ENCODE measurements at places on chromosomes 11 and 22. TPM values are rescaled to one million over a fixed set of nuclear protein-coding genes. Genes with fewer than 3 reads are reported as not detected.

- no peak overlapping the region for H3K4me3 ChIP-seq
- no peaks in the 10 kb centered on the region for H3K27me3 ChIP-seq
- no peaks in the 10 kb centered on the region for H3K4me1 ChIP-seq
- DNase-seq, result no peak
- H3K27ac ChIP-seq, result no peak overlapping the region
Measured at GRCh38 chr11:42593441-42593840, 718.4 kb upstream of the API5 start.

DNA sequence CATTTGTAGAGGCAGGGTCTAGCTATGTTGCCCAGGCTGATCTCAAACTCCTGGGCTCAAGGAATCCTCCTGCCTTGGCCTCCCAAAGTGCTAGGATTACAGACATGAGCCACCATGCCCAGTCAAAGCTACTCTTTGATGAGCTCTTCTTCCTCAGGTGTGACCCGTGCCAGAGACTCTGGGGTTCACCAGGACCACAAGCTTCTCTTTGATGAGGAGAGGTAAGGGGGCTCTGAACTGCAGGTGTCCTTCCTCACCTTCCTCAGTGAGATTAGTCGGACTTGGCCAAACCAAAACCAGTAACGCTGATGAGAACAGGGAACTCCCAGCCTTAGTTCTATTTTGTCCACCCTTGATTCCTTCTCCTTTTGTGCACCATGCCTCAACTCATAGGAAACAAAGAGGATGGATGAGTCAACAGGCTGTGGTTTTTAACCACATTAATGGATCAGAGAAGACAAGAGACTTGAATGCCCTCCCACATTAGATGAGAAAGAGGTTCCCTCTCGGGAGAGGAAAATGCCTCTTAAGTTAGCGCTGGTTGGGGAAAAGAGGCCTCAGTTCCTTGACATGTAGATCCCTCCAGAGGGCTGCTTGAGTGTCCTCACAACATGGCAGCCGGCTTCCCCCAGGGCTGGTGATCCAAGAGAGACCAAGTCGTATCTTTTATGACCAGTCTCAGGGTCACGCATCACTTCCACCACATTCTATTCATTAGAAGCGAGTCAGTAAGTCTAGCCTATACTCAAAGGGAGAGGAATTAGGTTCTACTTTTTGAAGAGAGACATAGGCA is 25.7 kb upstream of the CTR9 start:
- no peaks in the 10 kb centered on the region for H3K27me3 ChIP-seq
- no peak overlapping the region for H3K27ac ChIP-seq

- H3K36me3 ChIP-seq, result no peaks in the 10 kb centered on the region
Measured at GRCh38 chr11:104337273-104337672, 173.3 kb upstream of the PDGFD start.

PIK3C2A gene
- 85.3 TPM for total RNA-seq

DNA sequence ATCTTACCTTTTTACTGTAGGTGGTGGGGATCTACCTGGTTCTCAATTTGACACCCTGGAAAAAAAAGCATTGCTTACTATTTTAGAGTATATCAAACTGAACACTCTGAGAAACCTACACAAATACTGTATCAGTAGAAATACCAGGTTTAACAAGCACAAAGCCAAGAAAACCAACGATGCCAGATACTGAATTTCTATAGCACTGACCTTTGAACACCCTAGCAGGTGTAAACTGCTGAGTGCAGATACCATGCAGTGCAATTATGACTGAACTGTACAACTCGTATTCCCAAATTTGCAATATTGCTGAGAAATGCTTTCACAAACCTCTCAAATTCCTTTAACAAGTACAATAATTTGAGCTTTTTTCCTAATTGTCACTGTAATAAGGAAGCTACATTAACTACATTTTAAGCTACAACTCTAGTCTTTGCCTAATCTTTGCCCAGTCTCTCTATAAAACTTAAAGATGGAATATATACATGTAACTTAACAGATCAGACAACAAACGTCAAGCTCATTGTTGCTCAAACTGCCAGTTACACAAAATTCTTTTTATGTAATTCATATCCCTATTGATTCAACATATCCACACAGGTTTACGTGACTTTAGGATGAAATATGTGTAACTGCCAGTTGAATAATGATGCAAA is 8.9 kb downstream of the TAF1D start:
- H3K36me3 ChIP-seq, result peaks cover 94% of the 10 kb centered on the region
- H3K4me1 ChIP-seq, result peaks cover 1% of the 10 kb centered on the region
- no peak overlapping the region for H3K27ac ChIP-seq
- H3K27me3 ChIP-seq, result no peaks in the 10 kb centered on the region
- DNase-seq, result no peak

ANGPTL5 gene
- 0.17 TPM for total RNA-seq

LARGE2 gene
- total RNA-seq, result not detected

GRCh38 chr11:1772270-1773130 is 8.8 kb upstream of the CTSD start:
- H3K27me3 ChIP-seq, result no peaks in the 10 kb centered on the region
- no peak overlapping the region for H3K4me3 ChIP-seq
- H3K27ac ChIP-seq, result no peak overlapping the region
- DNase-seq, result no peak
- H3K4me1 ChIP-seq, result peaks cover 6% of the 10 kb centered on the region

GRCh38 chr11:29333993-29334775 is 682.6 kb downstream of the KCNA4 start:
- no peaks in the 10 kb centered on the region for H3K36me3 ChIP-seq
- DNase-seq, result no peak
- H3K27me3 ChIP-seq, result no peaks in the 10 kb centered on the region
- H3K4me3 ChIP-seq, result no peak overlapping the region
- no peaks in the 10 kb centered on the region for H3K4me1 ChIP-seq

DNA sequence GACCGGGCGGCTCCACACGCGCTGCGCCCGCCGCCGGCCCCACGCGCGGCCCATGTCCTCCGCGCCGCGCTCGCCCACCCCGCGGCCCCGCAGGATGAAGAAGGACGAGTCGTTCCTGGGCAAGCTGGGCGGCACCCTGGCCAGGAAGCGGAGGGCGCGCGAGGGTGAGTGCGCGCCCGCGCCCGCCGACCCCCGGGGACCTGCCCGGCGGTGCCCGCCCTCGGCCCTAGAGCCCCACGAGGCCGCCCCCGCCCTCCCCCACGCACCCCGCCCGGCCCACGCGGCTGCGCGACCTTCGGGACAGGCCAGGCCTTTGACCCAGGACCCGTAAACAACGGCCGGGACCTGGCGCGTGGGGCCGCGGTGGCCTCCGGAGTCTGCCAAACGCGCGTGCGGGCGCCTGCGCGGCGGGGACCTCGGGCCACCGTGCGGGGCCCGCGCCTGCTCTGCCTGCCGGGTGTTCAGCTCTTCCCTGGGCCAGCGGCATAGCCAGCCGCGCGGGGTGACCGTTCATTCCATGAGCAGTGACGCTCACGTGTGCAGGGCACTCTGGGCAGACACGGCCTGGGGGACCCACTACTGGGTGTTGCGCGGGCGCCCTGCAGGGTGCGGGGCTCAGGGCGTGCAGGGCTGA is at the start of gene PARVB:
Gene PARVB, plus strand, starts transcription at position 15 of the 634 bp plus-strand sequence. Its CDS starts 38 bp downstream, at position 53.
- peaks cover 67% of the 10 kb centered on the region for H3K4me1 ChIP-seq
- H3K36me3 ChIP-seq, result no peaks in the 10 kb centered on the region
- peak within 1 kb of the TSS; percentile 78 for H3K27ac ChIP-seq
- no peak for DNase-seq

GRCh38 chr11:78800756-78801155 is 226.1 kb upstream of the NARS2 start:
- no peaks in the 10 kb centered on the region for H3K36me3 ChIP-seq
- no peak overlapping the region for H3K4me3 ChIP-seq
- no peak for DNase-seq
- H3K27ac ChIP-seq, result peak overlapping the region; percentile 77
- peaks cover 62% of the 10 kb centered on the region for H3K4me1 ChIP-seq

DNA sequence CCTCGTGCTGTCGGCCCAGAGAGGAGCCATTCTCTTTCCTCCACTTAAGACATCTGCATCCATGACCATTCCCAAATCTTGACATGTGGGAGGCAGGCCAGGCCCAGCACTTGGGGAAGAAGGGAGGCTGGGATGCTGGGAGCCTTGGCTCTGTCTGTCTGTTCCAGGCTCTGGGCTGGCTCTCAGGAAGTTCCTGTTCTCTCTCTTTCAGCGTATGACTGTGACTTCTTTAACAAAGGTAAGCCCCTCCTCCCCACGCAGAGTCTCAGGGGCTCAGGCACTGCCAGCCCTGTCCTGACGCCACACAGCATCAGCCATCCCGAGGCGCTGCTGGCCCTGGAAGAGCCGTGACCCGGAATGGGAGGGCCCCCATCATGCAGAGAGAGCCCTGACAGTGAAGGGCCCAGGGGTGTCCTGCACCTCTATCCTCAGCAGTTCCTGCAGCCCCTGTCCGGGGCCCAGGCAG is 52.4 kb downstream of the OTOG start:
- no peaks in the 10 kb centered on the region for H3K27me3 ChIP-seq
- no peaks in the 10 kb centered on the region for H3K36me3 ChIP-seq
- DNase-seq, result peak; percentile 87
- no peak overlapping the region for H3K4me3 ChIP-seq
- no peak overlapping the region for H3K27ac ChIP-seq
- no peaks in the 10 kb centered on the region for H3K4me1 ChIP-seq

DNA sequence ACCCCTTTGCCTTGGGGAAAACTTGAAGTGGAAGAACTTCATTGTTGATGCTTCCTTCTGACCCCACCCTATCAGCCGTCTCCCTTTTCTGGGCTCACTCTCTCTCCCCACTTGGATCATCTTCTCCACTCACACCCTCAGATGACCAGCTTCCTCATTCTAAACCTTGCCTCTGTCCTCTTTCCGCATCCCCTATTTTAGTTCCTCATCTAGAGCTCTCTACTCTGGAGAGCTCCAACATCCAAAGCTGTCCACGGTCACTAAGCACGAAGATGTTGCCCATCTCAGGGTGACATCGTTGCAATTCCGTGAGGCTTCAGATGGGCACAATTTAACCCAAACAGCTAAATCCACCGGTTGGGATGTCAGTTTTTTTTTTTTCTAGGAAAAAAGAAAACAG is 31.6 kb upstream of the ME3 start:
- H3K4me1 ChIP-seq, result peaks cover 12% of the 10 kb centered on the region
- DNase-seq, result no peak
- H3K36me3 ChIP-seq, result no peaks in the 10 kb centered on the region
- H3K27me3 ChIP-seq, result no peaks in the 10 kb centered on the region
- H3K27ac ChIP-seq, result no peak overlapping the region

CCDC157 gene
- 1.5 TPM for total RNA-seq

RHOD gene
- 18.0 TPM for total RNA-seq

DNA sequence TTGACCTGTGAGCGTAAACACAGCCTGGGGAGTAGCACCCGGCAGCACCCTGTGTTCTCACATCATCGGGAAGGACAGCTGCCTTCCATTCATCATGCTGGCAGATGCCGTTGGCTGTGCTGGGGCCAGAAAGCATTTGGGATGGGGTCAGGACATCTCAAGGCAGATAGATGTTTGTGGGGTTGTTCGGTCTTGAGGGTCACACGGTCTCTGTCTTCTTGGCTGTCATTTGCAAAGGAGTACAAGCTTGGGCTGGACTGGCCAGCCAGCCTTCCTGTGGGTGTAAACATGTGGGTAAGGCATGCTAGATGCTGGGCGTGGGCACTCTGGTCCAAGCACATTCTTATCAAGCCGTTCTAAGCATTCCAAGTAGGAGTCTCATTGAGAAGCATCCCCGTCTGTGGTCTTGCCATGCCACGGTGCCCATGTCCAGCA is 81.4 kb downstream of the TBC1D22A start:
- no peak overlapping the region for H3K4me3 ChIP-seq
- peaks cover 15% of the 10 kb centered on the region for H3K4me1 ChIP-seq
- peaks cover 5% of the 10 kb centered on the region for H3K36me3 ChIP-seq
- no peak for DNase-seq
- H3K27me3 ChIP-seq, result no peaks in the 10 kb centered on the region
- H3K27ac ChIP-seq, result no peak overlapping the region

DNA sequence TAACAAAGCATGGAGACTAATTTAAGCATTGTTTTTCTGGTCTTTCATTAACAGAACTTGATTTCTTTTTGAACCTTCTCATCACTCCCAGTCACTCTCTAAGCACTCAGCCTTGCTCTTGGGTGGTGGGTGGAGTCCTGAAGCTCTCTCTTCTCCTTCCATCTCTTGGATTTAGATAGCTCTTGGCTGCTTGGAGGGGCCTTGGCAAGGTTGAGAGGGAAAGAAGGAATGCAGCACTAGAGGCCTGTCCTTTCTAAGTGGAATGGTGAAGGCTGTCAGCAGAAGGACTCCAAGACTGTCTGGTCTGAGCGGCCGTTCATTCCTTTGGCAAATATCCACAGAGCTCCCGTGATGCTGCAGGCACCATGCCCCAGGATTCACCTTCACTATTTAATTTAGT is 168.6 kb upstream of the E2F8 start:
- H3K36me3 ChIP-seq, result no peaks in the 10 kb centered on the region
- no peaks in the 10 kb centered on the region for H3K4me1 ChIP-seq
- DNase-seq, result no peak
- H3K4me3 ChIP-seq, result no peak overlapping the region
- no peak overlapping the region for H3K27ac ChIP-seq

SCUBE1 gene
- 109 TPM for total RNA-seq

DNA sequence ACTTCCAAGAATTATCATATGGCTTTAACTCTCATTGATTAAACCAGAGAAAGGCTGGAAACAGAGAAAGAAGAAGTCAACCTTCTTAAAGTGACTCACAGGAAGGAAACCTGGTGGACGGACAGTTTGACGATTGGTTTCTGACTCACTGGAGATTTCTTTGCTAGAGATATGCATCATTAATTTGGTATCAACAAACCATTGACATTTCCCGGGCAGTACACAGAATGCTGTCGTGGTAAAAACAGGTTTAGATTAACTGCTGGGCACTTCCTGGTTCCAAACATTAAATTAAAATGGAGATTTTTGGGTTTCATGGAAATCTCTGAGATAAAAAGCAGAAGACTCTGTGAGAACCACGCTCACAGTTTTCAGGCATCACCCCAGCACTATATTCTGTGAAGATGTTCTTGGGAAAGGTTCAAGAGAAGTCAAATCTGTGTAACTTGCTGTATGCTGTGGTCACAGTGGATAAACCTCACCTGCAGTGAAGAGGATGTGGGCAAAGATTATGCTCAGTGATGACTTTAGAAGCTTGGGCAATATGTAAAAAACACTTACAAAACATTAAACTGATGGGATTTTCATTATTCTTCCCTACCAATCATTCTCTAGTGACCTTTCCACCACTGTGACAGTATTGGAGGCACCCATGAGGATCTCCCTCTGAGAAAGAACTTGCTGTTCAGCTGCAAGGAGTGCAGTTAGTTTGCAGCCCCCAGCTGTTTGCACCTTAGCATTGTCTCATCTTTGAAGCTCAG is 61.1 kb upstream of the CD44 start:
- peaks cover 12% of the 10 kb centered on the region for H3K4me1 ChIP-seq
- no peaks in the 10 kb centered on the region for H3K36me3 ChIP-seq
- H3K4me3 ChIP-seq, result no peak overlapping the region
- no peak overlapping the region for H3K27ac ChIP-seq

GRCh38 chr11:119545978-119546915 is 123.3 kb upstream of the THY1 start:
- no peaks in the 10 kb centered on the region for H3K27me3 ChIP-seq
- no peaks in the 10 kb centered on the region for H3K36me3 ChIP-seq
- H3K4me1 ChIP-seq, result no peaks in the 10 kb centered on the region
- no peak overlapping the region for H3K27ac ChIP-seq

LRP4 gene
- total RNA-seq, result 4.5 TPM

NRXN2 gene
- total RNA-seq, result 4.0 TPM

SERPING1 gene
- total RNA-seq, result 290 TPM

GRCh38 chr11:2031058-2031457 is 33.4 kb upstream of the H19 start:
- H3K27me3 ChIP-seq, result no peaks in the 10 kb centered on the region
- no peak for DNase-seq
- H3K27ac ChIP-seq, result no peak overlapping the region
- no peaks in the 10 kb centered on the region for H3K36me3 ChIP-seq
- H3K4me3 ChIP-seq, result no peak overlapping the region

TPBGL gene
- 0.26 TPM for total RNA-seq

Measured in esophagus muscularis mucosa (tissue), 4 donors.